ENCODE measurements at places on chromosomes 2 and 18.

DNA sequence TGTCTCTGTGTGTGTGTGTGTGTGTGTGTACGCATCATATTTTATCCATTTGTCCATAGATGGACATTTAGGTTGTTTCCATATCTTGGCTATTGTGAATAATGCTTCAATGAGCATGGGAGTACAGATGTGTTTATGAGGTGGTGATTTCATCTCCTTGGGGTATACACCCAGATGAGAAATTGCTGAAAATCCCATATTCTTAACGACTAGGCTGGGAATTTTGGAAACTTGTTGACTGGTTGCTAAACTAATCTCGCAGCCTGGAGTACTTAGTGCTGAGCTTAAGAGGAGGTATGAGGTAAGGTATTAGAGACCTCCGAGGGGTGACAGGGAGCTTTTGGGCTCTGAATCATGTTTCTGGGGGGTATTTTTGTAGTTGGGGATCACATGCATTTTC is 66.0 kb upstream of the SPRED2 start:
- DNase-seq, result no peak

DNA sequence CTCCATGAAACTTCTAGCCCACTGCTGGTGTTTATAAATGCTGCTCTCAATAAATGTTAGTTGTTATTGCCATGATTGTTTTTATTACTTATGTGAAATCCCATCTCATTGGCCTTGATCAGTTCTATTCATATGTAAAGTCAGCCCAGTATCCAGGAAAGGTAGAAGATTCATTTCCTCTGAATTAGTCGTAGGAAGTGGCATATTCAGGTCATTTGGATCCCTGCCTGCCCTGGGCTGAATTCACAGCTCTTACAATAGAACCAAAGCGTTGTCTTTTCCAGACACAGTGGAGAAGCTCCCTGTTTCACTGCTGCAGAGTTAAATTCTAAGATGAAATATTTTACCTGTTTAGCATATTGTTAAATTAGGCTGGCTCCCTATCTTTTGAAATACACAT is 70.3 kb downstream of the MAIP1 start:
- no peak for DNase-seq

GRCh38 chr2:158297606-158298005 is 158.9 kb downstream of the CCDC148 start:
- no peak for DNase-seq

DNA sequence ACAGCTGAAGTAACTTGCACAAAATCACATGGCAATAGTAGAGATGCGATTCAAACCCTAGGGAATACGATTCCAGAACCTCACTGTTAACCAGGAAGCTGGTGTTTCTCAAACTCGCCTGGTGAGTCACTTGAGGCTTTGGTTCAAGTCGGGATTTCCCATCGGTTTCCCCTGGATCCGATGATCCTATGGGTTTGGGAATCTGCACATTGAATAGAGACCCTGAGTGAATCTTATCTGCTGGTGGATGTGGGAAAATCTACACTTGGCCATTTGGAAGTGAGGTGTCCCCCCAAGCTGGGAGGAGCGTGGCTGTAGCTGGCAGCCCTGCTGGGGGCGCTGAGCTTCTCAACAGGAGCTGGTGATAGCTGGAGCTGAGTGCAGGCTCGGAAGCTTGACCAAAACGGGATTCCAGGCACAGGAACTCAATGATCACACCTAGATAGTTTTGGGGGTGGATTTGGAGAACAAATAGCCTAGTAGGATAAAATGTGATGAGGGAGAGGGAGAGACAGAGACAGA is 135.4 kb downstream of the PRKCE start:
- no peak for DNase-seq

- DNase-seq, result no peak
Observed at GRCh38 chr2:168015274-168015953, 232.0 kb downstream of the STK39 start.

GRCh38 chr2:140603416-140603815 is 1527.4 kb downstream of the LRP1B start:
- DNase-seq, result no peak

- DNase-seq, result no peak
Observed at GRCh38 chr2:42286268-42286946, 74.6 kb downstream of the COX7A2L start.

- DNase-seq, result peak; percentile 65
Observed at GRCh38 chr2:45649858-45650811, 1.3 kb upstream of the PRKCE start.

DNA sequence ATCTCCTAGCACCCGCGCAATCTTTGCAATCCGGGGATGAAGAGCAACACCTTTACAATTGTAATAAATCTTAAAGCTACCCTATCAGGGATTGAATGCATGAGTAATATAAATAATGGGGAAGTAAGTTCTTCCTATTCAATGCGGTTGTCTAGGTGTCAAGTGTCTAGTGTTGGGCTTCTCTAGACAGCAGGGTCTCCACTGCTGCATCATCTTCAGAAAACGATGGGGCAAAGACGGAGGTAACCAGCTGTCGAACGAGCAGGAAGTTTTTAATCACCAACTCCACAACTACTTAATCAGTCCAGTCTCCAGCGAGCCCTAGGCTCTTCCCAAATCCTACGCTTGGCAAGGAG is 573 bp downstream of the STAM2 start:
- no peak for DNase-seq
